ENCODE measurements at places on chromosomes 5 and 9.

GRCh38 chr5:124747791-124748686, 1.6 kb upstream of the ZNF608 start:
- peak; percentile 18 for DNase-seq

DNA sequence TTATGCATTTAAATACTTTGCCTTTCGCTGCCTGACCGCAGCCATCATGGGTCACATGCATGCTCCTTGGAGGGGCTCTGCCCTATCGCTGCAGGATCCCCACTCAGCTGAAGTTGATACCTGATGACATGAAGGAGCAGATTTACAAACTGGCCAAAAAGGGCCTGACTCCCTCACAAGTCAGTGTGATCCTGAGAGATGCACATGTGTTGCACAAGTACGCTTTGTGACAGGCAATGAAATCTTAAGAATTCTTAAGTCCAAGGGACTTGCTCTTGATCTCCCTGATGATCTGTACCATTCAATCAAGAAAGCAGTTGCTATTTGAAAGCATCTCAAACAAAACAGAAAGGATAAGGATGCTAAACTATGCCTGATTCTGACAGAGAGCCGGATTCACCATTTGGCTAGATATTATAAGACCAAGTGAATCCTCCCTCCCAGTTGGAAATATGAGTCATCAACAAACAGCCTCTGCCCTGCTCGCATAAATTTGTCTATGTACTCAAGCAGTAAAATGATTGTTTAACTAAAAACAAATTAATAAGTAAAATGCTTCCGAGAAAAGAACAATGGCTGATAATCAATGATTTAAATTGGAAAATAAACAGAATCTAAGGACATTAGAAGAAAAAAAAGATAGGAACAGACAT, 41.6 kb upstream of the PPP2CA start:
- DNase-seq = no peak

DNA sequence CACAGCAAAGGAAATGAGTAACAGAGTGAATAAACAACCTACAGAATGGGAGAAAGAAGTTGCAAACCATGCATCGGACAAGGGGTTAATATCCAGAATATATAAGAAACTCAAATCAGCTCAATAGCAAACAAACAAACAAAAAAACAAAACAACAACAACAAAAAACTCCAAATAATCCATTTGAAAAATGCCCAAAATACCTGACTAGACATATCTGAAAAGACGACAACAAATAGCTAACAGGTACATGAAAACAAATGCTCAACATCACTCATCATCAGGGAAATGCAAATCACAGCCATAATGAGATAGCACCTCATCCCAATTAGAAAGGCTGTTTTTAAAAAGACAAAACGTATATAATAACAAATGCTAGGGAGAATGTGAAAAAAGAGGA, 111.2 kb downstream of the TRPM3 start:
- no peak for DNase-seq

DNA sequence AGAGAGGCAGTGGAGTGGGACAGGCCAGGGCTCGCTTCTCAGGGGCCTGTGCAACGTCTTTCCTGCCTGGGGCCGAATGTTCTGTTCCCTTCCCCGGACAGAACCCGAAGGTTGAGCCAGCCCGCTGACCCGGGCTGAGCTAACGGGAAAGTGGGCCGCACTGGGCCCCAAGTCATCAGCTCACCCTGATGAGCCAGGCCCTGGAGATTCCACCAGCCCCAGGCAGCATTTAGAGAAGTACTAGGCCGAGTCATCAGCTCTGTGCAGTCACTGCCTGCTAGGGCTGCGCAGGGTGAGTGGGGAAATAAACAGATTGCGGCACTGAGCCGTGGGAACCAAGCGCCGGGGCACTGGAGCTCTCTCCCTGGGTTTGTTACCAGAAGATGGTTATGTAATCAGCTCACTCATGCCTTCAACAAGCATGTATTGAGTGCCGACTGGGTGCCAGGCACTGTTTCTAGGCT, 29.1 kb upstream of the DUSP1 start:
- peak; percentile 98 for DNase-seq

DNA sequence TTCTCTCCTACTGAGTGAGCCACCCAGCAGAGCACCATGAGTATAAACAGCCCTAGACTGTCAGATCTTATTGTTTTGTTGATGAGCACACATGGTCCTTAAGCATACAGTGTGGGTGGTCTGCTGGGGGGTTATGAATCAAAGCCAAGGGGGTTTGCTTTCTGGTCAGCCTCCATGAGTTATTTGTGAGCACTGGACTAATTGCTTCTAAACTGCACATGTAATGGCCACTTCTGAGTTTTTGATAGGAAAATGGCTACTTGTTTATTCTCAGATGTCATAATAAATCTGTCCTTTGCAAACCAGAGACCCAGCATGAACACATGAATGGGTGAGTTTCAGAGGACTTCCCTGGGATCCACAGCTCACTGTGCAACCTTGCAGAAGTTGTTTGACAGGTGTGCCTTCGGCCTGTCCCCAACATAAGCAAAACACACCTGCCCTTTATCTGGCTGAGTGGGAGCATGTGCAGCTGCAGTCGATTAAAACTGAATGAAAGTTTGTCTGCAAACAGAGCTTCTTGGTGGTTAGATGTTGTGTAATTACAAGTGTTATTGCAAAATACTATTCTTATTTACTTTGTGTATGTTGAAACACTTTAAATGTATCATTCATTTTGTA, 35.9 kb downstream of the MAMDC2 start:
- peak; percentile 52 for DNase-seq

- DNase-seq = no peak
Measured at GRCh38 chr5:1463326-1464095, 18.3 kb upstream of the SLC6A3 start.

DNA sequence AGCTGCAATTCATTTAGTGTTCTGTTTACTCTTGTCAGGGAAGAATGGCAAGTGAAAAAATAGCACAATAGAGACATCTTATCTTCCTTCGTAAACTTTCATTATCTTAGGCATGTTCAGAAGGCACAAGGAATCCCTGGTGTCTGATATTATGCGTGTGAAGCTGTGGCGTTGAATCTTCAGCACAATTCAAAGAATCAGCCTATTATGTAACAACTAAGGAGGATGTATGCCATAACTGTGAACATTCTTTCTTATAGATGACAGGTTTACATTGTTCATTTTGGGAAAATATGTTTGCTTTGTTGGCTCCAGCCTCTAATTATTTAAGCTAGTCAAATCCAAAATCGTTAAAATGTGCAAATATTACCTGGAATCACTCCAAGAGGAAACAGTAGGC, 446.1 kb downstream of the ANXA1 start:
- DNase-seq = no peak

GRCh38 chr5:158848634-158849033, 251.1 kb downstream of the EBF1 start:
- DNase-seq = no peak

- no peak for DNase-seq
Measured at GRCh38 chr5:146805081-146805480, 73.5 kb downstream of the PPP2R2B start.

DNA sequence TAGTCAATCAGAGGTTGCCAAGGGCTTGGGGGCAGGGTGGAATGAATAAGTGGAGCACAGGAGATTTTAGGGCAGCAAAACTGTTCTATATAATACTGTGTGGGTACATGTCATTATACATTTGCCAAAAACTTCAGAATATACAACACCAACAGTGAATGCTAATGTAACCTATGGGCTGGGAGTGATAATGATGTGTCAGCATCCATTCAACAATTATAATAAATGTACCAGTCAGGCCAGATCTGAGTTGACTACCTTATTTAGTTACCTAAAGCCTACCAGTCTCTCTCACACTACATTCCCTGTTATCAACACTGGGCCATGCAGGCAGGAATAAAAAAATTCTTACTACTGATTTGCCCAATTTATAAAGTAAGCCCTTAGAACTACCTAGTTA, 884.5 kb downstream of the TLE1 start:
- DNase-seq = no peak

GRCh38 chr9:123225995-123226394, 42.4 kb downstream of the STRBP start:
- no peak for DNase-seq

GRCh38 chr9:70315389-70315788, 56.6 kb downstream of the SMC5 start:
- no peak for DNase-seq

DNA sequence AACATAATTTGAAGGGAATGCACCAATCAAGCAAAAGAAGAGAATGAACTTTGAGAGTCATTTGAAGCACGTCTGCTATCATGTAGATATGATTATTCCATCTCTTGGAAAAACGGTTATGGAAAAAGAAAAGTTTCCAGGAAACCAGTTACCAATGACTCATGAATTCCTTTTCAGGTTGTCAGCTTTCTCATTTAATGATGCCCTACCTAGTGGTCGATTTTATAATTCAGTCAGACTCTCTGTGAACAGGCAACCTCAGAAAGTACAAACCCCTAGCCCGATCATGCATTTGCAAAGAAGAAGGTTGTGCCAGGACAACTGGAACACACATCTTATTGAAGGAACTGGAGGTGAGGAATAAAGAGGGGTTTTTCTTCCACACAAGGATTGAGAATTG, 355.1 kb upstream of the GRIA1 start:
- no peak for DNase-seq

All from inflammatory macrophage treated with lipopolysaccharide for 1 hour (primary cell).